ENCODE measurements at places on chromosomes 13 and 19.

- no peak for DNase-seq
Measured at GRCh38 chr13:75745387-75745786, 109.3 kb downstream of the LMO7 start.

GRCh38 chr19:53646144-53646543 lies 14.3 kb downstream of the DPRX start:
- no peak for DNase-seq

DNA sequence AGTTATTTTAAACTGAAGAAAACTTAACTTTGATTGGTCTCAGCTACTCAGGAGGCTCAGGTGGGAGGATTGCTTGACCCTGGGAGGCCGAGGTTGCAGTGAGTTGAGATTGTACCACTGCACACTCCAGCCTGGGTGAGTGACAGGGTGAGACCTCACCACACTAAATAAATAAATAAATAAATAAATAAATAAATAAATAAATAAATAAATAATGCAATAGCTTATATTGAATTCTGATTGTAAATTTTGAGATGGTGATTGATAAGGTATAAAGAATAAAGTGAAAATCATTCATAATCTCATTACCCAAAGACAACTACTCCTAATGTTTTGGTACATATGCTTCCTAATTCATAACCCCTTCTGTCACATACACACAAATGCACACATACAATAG lies 58.1 kb downstream of the TUBA3C start:
- DNase-seq, result no peak

- no peak for DNase-seq
Measured at GRCh38 chr13:84567848-84568247, 685.6 kb upstream of the SLITRK1 start.

GRCh38 chr19:46115396-46116106 lies 8.9 kb downstream of the IGFL3 start:
- no peak for DNase-seq

- DNase-seq, result no peak
Measured at GRCh38 chr13:32206097-32206740, 108.9 kb downstream of the ZAR1L start.

DNA sequence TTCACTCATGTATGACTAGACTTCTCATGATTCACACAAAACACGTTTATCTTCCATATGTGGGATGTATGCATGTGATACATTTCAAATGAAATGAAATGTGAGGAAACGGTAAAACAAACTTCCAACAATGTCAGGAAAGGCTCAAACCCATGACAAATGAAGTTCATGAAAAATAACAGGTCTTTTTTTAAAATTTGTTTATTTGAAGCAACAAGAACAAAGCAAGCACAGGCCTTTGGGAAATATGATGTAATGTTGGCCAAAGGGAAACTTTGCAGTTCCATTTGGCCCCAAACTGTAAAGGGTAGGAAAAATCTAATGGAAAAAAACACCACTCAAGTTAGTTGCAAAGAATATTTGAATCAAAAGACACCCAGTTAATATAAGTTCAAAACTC lies 463.8 kb upstream of the ARGLU1 start:
- no peak for DNase-seq

DNA sequence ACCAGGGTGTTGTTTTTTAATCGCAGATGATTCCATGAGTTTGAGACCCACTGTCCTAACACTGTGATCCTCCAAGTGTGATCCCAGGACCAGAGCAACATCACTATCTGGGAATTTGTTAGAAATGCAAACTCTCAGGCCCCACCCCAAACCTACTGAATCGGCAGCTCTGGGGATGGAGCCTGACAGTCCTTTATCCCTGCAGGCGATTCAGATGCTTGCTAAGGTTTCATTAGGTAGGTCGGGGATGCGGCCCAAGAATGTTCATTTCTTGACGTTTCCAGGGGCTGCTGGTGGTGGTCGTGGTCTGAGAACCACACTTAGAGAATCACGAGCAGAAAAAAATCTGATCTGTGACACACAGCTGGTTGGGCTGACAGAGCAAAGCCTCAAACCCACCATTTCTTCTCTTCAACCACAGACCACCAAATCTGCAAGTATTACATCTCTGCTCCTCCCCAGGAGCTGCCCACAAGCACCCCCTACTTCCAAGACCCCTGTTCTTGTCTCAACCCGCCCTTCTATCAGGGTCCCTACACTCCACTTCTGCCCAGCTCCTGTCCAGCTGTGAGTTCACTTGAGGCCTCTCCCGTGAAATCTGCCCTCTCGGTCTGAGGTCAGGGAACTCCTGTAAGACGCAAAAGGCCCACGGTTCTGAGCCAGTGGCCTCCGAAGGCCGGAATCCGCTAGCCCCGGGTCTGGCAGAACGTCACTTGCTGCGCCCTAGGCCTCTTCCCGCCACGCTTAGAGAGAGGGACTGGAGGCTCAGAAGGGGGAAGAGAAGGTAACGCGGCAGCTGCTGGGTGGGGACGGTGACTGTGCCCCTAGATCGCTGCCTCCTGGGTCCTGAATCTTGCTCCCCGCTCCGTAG lies 1.1 kb upstream of the FARP1 start:
- no peak for DNase-seq

DNA sequence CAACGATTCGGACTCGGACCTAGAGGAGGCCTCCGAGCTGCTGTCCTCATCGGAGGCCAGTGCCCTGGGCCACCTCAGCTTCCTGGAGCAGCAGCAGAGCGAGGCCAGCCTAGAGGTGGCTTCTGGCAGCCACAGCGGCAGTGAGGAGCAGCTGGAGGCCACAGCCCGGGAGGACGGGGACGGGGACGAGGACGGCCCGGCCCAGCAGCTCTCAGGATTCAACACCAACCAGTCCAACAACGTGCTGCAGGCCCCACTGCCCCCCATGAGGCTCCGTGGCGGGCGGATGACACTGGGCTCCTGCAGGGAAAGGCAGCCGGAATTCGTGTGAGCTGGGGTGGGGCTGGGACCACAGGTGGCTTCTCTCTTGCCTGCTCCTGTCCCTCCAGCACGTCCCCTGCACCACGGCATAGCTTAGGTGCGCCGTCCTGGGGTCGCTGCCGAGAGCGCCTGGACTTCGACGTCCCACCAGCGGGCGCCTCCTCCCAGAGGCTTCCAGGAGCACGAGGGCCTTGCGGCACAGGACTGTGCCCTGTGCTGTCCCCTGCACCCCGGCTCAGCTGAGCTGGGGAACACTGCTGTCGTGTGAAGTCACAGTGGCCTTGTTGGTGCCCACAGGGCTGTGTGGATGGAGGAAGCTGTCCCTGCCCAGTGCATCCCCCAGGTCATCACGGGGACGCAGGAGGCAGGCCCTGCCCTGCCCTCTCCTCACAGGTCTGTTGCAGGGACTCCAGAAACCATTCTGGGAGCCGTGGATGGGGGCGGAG lies 9.3 kb downstream of the POLR2E start:
- DNase-seq, result no peak

DNA sequence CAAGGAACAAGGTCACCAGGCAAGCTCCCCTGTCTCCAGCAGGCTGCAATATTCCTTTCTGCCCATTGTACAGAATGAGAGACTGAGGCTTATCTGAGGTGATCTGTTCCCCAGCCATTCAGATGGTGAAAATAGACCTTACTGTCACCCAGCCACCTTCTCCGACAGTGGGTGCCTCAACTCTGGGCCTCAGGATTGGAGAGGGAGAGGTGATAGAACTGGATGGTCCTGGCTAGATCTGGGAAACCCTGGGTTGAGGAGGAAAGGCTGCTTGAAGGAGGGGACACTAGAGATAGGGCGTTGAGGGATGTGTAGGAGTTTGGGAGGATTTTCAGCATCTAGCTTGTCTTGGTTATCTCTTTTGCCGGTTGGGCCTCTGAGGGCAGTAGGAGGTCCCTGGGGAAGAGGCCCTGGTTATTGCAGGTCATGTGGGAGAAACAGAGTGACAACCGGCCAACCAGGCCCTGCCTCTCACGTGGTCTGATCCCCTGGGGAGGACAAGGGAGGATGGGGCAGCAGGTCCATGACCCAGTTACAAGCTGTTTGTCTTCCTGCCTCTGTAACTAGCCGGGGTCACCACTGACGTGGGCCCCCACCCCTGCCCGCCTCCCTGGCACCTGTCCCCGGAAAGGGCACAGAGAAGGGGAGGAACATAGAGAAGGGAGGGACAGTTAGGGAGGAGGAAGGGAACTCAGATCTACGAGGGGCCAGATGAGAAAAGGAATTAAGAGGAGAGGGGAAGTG lies 8.2 kb downstream of the NFIC start:
- no peak for DNase-seq

DNA sequence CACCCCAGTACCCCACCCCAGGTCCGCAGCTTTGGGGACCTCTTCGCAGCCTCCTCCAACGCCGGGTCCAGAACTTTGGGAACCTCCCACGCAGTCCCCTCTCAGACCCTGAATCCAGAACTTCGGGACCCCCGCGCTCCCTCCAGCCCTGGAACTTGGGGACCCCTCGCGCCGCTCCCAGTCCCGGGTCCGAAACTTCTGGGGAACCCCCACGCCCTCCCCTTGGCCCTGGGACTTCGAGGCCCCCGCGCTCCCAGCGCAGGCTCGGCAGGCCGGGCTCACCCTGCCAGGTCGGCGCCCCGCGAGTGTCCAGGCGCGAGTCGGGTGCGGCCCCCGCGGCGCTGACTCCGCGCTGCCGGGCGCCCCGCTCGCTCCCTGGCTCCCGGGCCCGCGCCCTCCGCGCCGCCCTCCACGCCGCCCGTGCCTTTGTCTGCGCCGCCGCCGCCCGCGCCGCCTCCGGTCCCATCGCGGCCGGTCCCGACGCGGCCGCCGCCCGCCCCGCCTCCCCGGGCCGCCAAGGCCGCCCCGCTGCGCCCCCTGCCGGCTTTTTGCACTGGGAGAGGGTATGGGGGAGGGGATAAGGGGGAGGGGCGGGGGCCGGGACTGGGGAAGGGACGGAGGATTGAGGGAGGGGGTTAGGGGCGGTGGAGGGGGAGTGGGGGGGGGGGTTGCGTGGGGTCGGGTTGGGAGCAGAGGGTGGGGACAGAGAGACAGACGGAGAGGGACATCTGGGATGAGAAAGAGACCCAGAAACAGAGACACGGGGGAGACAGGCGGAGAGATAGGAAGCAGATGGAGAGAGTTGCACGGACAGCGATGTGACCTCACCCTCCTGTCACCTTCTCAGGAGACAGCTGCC lies at the start of gene HOMER3:
Gene HOMER3, minus strand, starts transcription at position 449 of the 859 bp plus-strand sequence. CDS start 2,235 bp downstream, outside the sequence.
- peak; percentile 69 for DNase-seq

- DNase-seq, result no peak
Measured at GRCh38 chr13:105660561-105660960, 874.9 kb downstream of the EFNB2 start.

- no peak for DNase-seq
Measured at GRCh38 chr13:18952225-18953016, 229.2 kb downstream of the TUBA3C start.

- DNase-seq, result no peak
Measured at GRCh38 chr13:45433381-45433790, 15.2 kb upstream of the SLC25A30 start.

GRCh38 chr13:100724568-100724967 lies 50.0 kb upstream of the TMTC4 start:
- DNase-seq, result no peak

- DNase-seq, result no peak
Measured at GRCh38 chr19:48915757-48916156, 15.6 kb downstream of the NUCB1 start.

DNA sequence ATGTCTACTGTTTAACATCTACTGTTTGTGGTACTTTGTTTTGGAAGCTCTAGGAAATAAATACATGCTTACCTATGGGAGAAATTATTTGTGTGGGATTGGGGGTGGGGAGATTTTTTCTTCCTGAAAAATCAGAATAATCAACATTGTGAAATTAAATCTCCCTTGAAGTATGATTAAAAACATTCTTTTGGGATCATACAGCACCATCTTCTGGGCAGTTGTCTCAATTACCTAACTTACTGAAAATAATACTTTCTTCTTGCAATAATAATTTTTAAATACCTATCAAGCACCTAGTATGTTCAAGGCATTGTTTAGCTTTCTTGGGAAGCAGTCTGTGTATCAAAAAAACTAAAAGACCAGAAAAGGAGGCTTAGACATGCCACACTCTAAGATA lies 576.5 kb upstream of the ARGLU1 start:
- no peak for DNase-seq

- no peak for DNase-seq
Measured at GRCh38 chr19:7819337-7819736, 10.7 kb upstream of the EVI5L start.

GRCh38 chr19:428149-428548 lies 19.2 kb upstream of the C2CD4C start:
- DNase-seq, result no peak

DNA sequence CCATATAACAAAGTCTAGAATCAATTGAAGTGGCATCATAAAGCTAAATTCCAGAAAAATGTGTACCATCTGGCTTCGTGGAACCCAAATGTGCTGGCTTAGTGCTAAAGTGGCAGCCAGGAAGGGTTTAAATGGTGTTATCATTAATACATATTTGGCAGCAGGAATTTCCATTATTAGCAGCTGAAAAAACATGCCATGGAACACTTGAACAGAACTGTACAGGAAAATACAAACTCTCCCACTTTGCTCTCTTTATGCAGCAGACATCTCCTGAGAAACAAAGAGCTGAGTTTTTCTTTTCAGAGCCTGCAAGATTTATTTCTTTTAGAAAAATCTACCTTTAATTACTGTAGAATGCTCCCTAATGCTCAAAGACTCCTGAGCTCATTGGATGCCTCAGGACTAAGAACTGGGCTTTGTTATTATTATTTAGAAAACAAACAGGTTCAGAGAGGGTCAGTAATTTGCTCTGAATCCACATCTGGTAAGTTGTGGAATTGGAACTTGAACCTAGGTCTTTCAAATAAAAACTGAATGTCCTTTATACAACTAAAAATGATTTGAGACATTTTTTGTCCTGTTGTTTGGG lies 179.0 kb downstream of the LACC1 start:
- DNase-seq, result no peak

- DNase-seq, result no peak
Measured at GRCh38 chr13:95451656-95452055, 100.9 kb upstream of the CLDN10 start.

DNA sequence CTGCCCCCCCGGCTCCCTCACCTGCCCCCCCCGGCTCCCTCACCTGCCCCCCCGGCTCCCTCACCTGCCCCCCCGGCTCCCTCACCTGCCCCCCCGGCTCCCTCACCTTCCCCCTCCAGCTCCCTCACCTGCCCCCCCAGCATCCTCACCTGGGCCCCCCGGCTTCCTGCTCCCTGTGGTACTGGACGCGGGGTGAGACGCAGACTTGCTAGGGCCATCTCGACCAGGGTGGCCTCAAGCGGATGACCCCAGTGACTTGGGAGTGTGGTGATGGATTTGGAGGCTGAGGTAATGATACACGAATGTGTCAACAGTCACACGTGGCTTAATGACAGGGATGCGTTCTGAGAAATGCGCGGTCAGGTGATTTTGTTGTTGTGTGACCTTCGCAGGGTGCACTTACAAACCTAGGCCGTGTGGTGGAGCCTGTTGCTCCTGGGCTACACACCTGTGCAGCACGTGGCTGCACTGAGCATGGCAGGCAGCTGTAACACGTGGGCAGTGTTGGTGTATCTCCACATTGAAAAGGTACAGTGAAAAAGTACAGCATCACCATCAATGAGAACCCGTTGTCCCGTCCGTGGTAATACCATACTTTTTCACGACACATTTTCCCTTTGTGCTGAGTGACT lies 197.8 kb downstream of the TEX29 start:
- no peak for DNase-seq

GRCh38 chr19:55209693-55210472 lies 582 bp upstream of the PTPRH start:
- no peak for DNase-seq

- DNase-seq, result no peak
Measured at GRCh38 chr13:87052731-87053130, 618.4 kb upstream of the SLITRK5 start.
